Endothelial cell of umbilical vein (primary cell): ENCODE measurements at places on chromosomes 2 and 18. TPM values are rescaled to one million over a fixed set of nuclear protein-coding genes. Genes with fewer than 3 reads are reported as not detected.

- no peak for DNase-seq
Measured at GRCh38 chr2:81901017-81901416, 1596.5 kb upstream of the LRRTM1 start.

DNA sequence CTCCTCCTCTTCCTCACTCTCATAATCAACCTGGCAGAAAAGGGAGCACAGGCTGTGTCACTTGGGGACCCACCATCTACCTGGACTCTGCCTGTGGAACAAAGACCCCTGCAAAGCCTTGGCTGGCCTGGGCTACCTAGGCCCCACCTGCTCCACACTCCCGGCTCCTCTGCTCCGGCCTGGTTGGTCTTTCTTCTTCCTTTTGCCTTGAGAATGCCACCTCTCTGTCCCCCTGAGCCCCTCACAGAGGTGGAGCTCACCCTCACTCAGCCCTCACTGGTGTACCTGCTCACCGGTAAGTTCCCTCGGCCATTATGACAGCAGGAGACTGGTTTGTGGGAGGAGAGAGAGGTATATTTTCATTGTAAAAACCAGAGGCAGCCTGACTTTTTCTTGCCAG, 74.1 kb downstream of the POLR1A start:
- no peak for DNase-seq

DNA sequence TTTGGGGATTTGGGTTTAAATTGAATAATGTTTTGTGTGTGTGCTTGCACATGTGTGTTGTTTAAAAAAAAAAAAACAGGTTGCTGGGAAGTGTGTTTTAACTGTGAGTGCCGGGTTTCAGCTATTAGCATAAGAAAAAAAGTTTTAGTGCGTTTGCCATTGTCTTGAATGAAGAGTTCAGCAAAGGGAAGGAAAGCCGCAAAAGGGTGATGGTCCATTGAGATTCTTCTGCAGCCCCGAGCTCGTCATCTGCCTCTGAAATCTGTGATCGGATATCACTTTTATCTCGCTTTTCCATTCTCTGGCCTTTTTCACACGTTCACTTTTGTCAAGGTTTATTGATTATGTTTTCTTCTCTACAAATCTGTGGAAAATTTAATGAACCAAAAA, 4.7 kb downstream of the GLI2 start:
- no peak for DNase-seq

GRCh38 chr2:48529194-48529593, 760 bp upstream of the STON1 start:
- DNase-seq = no peak

DNA sequence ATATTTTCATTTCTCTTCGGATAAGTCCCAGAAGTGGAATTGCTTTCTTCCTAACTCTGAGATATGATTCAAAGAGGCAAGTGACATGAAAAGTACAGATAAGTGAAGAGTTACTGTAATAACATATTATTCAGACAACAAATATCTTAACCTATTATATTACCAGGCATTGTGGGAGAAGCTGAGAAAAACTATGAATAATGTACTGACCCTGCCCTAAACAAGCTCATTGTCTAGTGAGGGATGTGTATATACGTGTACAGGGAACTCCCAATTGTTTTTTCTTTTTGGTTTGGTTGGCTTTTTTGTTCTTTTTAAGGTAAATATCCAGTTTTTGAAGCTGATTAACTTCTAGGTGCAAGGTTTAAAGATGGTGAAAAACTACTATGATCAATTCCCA, 26.5 kb downstream of the NCKAP1 start:
- no peak for DNase-seq

GRCh38 chr2:230312638-230313037, 14.4 kb upstream of the SP140L start:
- DNase-seq = no peak

DNA sequence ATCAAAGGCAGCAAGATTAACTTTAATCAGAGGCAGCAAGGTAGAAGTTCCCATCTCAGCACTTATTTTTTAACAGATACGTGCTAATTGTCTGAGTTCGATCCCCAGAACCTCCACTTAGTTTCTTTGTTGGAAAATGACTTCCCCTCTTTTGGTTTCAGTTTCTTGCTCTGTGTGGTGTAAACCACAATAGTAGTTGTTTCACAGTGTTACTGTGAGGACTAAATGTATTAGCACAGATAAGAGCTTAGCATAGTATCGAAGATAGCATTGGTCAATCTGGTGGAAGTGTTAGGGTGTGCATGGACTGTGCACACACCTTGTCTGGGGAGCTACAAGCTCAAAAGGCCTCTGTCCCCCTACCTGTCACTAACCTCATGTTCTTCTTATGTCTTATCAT, 988.3 kb upstream of the GYPC start:
- no peak for DNase-seq

DNA sequence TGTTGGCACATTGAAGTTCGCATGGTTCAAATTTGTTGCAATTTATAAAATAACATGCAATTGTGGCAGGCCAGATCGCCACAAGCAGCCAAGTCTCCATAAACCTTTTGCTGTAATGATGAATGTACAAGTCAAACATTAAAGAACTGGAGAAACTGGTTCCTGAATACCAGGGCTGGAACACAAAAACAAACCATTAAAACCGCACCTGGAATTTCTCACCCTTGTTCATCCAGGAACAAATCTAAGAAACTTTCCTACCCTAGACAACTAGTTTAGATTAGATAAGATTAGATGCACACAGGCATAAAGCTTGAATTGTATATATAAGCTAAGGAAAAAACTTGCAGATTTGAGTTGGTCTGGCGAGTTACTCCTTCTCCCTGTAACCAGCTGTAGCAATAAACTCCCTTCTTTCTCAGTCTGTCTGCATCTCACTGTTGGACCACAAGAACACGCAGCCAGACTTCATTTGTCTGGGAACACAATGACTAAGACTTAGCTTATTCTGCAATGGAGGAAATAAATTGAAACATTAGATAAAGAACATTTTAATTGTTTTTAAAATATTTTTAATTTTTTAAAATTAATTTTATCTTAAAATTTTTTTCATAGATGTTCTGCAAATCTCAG, 1835.5 kb upstream of the LRRTM1 start:
- DNase-seq = no peak

DNA sequence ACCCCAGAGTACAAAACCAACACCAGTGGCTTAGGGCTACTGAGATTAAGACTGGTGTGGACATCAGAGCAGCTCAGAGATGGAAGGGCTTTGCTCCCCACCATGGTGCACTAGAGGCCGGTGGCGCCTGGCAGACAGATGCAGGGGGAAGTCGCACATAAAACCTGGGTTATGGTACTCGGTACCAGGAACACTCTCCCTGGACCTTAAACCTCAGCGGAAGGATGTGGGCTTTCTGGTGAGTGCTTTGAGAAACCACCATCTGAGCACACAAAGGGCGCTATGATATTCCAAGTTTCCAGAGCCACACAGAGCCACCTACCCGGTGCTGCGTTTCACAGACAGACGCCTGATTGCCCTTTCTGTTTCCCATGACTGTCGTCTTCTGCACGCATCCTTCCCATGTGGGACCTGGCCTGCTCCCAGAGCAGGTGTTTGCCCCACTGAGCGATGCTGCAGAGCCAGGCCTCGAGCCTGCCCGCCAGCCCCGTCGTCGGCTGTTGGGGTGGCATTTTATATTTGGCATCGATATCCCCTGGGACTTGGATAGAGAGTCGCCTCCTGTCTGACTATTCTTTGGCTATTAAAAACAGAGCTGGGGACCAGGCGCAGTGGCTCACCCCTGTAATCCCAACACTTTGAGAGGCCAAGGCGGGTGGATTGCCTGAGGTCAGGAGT, 89.5 kb upstream of the ODC1 start:
- DNase-seq = no peak

The LYG2 gene
- not detected in 2 replicates for total RNA-seq

The C2orf15 gene
- not detected in 2 replicates for total RNA-seq

The TEKT4 gene
- total RNA-seq = not detected in 2 replicates
